ENCODE measurements at places on chromosomes 3 and 15.

DNA sequence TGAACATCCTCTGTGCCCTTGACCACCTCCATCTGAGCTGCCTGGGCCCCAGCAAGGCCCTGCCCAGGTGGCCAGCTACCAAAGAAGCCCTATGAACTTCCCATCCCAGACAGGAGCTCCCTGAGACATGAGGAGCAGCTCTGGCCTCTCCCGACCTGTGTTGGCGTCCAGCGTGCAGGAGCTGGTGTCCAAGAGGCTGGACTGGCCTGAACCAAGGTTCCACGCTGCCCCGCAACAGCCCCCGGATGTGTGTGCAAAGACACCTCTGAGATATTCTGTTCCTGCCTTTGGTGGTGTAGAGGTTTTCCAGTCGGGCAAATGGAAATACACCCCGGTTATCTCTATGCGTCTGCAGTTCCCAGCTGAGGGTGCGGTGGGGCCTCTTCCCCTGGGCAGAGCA, 42.1 kb downstream of the WNT7A start:
- DNase-seq, result no peak

- DNase-seq, result no peak
Observed at GRCh38 chr15:86611417-86612040, 531.9 kb downstream of the AGBL1 start.

GRCh38 chr3:104846270-104846669, 520.4 kb upstream of the ALCAM start:
- no peak for DNase-seq

- DNase-seq, result no peak
Observed at GRCh38 chr3:31610700-31611275, 78.1 kb downstream of the STT3B start.

- no peak for DNase-seq
Observed at GRCh38 chr3:55245351-55245750, 241.8 kb downstream of the WNT5A start.

DNA sequence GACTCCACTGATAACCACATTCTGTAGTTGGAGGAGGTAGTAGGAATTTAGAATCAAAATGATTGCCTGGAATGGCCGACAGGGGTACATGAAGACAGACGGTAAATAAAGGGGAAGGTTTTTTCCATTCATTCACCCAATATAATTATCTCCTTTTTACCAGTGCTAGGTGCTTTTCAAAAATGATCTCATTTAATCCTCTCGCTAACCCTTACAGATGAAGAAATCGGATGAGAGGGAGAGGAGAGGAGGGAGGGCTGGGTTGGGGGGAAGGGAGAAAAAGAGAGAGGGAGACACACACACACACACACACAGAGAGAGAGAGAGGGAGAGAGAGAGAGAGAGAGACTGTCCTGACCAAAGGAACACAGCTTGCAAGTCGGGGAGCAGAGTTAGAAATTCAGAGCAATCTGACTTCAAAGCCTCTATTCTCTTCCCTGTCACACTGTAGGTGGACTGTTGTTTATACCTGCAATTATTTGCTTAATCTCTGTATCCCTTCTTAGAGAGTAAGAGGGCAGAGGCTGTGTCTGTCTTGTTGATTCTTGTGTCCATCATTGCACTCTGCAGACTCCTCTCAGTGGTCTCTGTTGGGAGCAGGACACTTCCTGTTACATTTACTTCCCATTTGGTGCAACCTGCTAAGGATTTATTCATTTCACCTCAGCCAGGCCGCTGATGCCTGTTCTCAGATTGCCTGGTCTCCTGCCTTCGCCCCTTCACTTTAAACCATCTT, 18.7 kb upstream of the PAQR9 start:
- no peak for DNase-seq

DNA sequence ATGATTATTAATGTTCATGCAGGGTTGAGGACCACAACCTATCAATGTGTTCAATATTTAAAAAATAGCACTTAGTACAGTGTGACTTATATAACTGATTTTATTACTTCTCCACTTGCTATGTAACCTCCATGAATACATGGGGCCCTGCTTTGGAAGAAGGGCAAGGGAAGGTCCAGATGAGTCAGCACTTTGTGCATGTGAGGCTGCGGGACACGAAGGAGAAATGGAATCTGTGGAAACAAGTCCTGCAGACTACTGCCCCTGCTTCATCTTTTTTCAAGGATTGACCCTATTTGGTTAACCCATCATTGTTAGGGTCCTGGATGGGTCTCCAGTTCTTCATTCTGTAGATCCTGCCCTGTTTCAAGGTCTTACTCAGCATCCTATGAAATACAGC, 1.6 kb downstream of the NXPE3 start:
- peak; percentile 16 for DNase-seq

DNA sequence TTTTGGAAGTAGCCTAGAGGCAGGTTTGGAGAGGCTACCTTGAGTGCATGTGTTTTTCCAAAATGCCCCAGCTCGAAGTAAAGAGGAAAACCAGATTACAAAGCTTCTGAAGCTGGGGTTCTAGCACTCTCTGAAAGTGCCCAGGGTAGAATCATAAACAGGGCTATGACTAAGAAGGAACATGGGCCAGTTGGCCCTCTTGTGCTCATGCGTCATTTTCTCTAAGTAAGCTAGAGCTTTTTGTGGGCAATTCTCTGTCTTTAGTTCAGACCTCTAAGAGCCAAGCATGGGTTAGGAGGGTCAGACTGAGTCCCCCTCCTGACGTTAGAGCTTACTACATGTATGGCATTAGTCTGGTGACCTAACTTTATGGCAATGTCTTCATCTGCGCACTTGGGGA, 129.5 kb upstream of the UMPS start:
- DNase-seq, result no peak

- no peak for DNase-seq
Observed at GRCh38 chr3:13054341-13055285, 18.6 kb downstream of the IQSEC1 start.

GRCh38 chr15:75693501-75694240, 19.0 kb downstream of the CSPG4 start:
- DNase-seq, result no peak

DNA sequence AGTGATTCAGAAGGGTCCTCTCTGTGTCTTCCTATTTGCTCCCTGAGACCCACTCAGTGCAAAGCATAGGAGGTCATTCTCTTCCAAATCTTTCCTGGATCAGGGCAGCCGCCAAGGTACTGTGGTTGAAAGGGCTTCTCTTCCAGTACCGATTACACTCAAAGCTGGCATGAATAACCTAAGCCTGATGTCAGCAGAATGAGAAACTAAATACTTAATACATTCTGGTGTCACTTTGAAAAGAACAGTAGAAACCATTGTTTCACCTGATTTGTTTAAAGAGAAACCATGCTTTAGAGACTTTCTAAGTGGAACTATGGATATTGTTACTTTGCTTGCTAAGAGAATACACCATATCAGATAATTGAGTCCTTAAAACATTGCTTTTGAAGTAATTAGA, 50.2 kb downstream of the PDHB start:
- DNase-seq, result no peak

- no peak for DNase-seq
Observed at GRCh38 chr15:27871078-27871901, 227.8 kb downstream of the OCA2 start.

DNA sequence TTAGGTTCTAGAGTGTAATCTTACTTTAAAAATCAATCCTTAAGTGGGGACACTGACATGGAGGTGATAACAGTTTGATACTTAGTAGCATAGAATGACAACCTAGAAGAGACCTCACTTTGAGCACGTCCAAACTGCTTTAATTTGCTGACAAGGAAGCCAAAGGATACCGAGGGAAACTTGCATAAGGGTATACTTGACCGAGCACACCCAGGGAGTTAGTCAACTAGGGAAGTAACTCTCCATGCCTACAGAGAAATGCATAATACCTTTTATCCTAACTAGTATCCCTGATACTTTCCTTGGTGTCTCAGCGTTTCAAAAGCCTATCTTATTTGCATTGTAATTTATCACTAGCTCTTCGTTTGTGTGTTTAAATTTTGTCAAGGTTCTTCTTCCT, 5.5 kb upstream of the TPRG1 start:
- DNase-seq, result no peak

GRCh38 chr15:43190178-43190577, 5.0 kb downstream of the CCNDBP1 start:
- no peak for DNase-seq

GRCh38 chr15:48373821-48374451, 42.7 kb downstream of the DUT start:
- no peak for DNase-seq

DNA sequence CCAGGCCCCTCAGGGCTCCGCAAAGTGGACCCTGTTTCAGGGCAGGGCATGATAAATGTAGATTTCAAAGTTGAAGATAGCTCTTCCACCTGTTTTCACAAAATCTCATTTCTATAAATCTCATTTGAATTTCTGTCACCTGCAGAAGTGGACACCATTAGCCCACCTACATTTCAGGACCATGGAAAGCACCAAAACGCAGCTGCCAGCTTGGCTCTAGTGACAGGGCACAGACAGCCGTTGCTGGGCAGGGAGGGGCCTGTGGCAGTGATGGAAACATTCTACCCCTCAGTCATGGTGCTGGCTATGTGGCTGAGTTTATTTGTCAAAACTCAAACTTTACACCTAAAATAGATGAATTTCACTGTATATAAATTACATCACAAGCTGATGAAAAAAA, 40.4 kb downstream of the PRR23E start:
- DNase-seq, result no peak

GRCh38 chr3:162122405-162122804, 625.8 kb downstream of the OTOL1 start:
- DNase-seq, result no peak

DNA sequence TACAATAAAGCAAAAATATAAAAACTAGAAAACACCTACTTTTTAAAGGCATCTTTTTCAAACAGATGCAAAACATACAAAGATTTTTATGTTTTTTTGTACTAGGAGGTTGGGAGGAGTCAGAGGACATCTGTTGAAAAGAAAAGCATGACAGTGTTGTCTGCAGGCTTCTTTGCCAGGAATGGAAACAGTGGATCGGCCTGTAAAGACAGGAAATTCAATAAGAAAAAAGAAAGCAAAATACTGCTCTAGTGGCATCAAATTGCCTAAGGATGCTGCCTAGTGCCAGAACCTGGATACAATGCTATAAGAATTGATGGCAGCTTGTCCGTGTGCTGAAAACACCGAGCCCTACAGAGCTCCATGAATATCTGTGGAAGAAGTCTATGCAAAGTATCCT, 69.9 kb downstream of the TBC1D5 start:
- no peak for DNase-seq

GRCh38 chr3:179513862-179514261, 48.9 kb upstream of the ACTL6A start:
- no peak for DNase-seq

GRCh38 chr3:37266809-37267208, 92.4 kb upstream of the LRRFIP2 start:
- no peak for DNase-seq

- no peak for DNase-seq
Observed at GRCh38 chr15:23516866-23517265, 48.6 kb upstream of the MKRN3 start.

DNA sequence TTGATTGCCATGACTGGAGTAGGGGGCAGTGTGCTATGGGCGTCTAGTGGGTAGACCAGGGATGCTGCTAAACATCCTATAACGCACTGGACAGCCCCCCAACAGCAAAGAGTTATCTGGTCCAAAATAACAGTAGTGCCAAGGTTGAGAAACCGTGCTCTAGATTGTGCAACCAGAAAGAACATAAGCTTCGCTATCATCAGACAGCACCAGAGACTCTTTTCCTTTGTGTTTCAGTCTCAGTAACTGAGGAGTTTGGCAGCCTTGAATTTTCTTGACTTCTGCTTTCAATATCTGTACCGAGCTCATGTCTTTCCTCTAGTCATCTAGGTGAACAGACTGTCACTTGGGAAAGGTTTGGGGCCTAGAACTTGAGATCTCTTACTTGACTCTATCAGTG, 8.8 kb downstream of the ARID3B start:
- no peak for DNase-seq

- DNase-seq, result no peak
Observed at GRCh38 chr3:43958973-43959372, 268.2 kb downstream of the ABHD5 start.

DNA sequence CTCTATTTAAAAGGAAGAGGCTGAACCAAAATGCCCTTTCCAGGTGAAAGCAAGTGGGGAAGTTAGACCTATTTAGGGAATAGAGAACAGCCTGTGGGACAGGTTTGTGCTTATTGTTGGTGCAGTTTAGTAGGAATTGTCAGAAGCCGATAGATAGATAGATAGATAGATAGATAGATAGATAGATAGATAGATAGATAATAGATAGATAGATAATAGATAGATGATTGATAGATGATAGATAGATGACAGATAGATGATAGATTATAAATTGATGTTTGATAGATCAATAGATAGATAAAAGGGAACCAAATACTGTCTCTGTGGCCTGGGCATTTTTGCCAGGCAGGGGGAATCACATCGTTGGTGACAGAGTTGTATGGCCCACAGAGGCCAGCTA, 42.5 kb downstream of the SH3GL3 start:
- no peak for DNase-seq

DNA sequence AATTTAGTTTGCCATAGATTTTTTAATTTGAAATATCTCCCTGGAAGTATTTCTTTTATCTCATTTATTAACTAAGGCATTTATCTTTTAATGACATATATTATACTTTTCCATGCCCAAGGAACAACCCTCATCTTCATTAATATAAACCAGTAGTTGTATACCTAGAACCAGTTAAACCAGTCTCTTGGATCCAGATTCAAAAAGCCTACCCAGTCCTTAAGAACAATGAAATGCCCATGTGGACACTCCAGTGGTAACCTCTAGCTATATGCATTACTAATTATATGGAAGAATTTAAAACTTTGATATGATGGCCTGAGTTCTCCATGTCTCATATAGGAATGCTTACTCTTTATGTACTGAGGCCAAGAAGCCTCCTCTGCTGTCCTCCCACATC, 4.8 kb downstream of the SIDT1 start:
- no peak for DNase-seq

DNA sequence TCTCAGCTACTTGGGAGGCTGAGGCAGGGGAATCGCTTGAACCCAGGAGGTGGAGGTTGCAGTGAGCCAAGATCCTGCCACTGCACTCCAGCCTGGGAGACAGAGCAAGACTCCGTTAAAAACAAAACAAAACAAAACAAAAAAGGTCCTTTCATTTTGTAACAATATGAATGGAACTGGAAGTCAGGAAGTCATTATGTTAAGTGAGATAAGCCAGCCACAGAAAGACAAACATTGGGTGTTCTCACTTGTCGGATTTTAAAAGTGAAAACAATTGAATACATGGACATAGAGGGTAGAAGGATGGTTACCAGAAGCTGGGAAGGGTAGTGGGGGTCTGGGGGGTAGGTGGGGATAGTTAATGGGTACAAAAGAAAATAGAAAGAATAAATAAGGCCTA, 12.5 kb upstream of the B3GALNT1 start:
- no peak for DNase-seq

- DNase-seq, result no peak
Observed at GRCh38 chr3:135090020-135090717, 295.1 kb downstream of the EPHB1 start.

All from substantia nigra (tissue), 51 donors.